AG10803 (cell line): ENCODE measurements at places on chromosomes 3 and 15.

GRCh38 chr3:128931046-128931445 lies 51.6 kb downstream of the ACAD9 start:
- no peak for DNase-seq

GRCh38 chr3:172125963-172126457 lies 86.6 kb downstream of the FNDC3B start:
- DNase-seq = peak; percentile 82

DNA sequence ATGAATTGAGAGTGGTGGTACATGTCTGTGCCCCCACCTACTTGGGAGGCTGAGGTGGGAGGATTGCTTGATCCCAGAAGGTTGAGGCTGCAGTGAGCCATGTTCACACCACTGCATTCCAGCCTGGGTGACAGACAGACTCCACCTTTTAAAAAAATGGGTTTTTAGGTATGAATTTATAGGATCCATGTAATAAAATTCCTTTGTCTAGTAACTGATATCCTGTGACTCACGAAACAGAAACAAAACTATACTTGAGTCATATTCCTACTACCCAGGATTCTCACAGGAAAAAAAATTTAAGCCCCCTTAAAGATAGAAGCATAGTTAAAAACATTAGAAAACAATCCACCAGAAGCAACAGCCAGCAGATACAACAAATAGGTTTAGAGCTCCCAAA lies 10.0 kb upstream of the CRTC3 start:
- DNase-seq = peak; percentile 21

DNA sequence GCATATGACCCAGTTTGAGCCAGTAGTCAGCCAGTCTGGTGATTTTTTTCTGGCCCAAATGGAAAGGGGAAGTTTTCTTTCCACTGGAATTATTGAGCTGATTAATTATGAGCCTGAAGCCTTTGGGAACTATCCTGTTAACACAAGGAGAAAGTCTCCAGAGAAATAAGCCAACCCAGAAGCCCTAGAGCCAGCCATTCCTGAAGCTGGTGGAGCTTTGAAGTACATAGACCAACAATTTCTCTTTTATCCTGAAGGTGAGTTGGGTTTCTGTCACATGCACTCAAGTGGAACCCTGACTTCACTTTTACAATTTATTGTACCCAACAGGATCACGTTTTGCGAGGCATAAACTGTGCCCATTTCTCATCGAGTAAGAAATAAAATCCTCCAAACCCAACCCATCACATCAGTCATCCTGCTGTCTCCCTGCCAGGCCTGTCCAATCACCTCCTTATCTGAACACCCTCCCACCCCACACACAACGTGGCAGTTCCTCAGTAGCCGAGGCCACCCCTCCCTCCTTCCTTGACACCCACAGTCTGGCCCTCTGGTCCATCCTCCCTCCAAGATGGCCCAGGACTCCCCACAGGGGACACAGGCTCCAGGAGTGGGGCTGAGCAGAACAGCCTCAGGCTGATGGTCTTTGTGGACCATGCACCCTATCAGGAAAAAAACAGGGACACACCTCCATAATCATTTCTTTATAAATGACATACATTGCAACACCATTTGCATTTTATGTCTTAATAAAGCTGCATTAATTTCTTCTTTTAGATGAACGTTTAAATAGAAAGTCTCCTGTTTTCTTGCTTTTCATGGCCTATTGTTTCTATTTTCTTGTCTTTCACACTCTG lies 55.7 kb upstream of the GATA2 start:
- peak; percentile 6 for DNase-seq

DNA sequence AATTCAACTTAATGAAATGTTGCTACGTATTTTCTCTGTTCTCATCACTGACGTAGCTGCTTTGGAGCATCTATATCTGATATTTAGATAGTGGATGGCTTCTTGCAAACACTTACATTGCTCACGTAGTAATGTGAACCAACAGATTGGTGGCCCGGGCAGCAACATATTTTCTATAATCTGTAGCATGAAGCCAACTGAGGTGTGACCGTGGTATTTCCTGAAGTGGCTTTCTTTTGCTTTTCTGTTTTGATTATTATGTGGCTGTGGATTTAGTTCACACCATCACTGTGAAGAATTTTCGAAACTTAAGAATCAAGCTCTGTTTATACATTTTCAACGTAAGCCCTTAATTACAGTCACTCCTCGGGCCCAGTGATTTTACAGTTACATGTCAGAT lies 288.5 kb downstream of the LPP start:
- no peak for DNase-seq

GRCh38 chr15:62462268-62462667 lies 297.2 kb upstream of the C2CD4B start:
- peak; percentile 51 for DNase-seq

GRCh38 chr3:194431554-194431953 lies 32.5 kb upstream of the GP5 start:
- no peak for DNase-seq

- peak; percentile 8 for DNase-seq
These were observed 144.7 kb upstream of the IQSEC1 start for GRCh38 chr3:13217736-13218540.

- DNase-seq = no peak
These were observed 31.8 kb downstream of the PCOLCE2 start for GRCh38 chr3:142857056-142857455.

DNA sequence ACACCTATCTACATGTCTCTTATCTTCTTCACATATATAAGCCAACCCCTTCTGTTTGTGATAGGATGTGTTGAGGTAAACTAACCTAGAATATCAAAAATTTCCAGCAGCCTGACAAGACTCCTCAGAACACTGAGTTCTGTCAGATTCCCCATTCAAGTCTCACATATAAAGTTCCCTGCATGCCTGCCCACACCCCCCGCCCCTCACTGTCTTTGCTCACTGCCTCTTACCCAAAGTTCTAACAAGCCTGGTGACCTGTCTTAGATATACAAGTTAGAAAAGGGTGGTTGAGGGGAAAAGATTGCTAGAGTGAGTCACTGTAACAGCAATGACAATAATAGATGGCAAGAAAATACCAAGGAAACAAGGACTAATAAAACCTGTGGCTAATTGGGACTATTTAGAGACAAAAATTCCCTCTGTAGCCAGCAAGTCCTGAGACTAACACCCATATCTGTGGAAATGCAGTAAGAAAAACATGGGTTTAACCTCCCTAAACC lies 40.1 kb downstream of the FBXO22 start:
- no peak for DNase-seq

DNA sequence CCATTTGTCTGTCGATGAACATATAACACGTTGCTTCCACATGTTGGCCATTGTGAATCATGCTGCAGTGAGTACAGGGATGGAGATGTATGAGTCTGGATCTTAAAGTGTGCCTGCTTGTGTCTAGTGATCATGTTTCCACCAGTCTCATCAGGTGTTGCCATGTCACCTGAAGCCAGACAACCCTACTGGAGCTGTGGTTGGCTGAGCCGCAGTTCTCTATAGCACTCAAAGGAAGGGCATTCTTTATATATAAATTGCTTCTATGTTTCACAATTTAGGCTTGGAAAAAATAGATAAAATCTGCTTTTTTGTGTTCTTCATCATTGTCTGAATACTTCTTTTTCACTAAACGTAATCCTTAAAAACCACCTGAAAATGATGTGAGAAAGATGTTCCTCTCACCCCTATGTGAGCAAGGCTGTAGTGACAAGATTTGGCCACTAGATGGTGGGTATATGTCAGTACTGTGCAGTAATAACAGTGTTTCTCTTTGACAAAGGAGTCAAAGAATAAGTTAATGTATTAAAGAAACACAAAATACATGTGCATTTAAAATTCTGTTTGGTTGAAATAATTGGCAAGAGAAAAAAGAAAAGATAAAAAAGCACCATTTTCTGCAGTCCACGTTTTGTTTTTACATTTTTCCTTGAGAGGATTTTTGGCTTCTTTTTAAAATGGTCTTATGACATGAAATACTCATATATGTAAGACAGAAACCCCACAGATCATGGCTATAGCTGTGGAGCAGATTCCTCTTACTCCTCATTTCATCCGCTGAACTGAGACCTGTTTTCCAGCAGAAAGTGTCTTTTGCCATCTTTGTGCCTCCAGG lies 394.5 kb upstream of the DPPA4 start:
- peak; percentile 68 for DNase-seq

- peak; percentile 80 for DNase-seq
These were observed 154.3 kb upstream of the BHLHE40 start for GRCh38 chr3:4824926-4825325.

DNA sequence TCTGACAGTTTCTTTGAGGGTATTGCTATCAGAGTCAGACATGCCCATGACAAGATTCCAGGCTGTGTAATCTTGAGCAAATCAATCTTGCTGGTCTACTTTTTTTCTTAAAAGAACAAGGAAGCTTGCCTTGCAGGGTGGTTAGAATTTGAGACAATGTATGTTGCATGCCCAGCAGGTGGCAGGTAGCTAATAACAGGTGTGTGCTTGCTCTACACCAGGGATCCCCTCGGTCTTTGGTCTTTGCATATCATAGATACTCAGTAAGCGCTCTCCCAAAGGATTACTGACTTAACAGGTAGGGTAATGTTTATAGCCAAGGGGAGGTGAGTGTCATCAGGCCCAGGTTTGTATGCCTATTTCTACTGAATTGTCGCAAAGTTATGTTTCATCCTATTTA lies 37.3 kb downstream of the CACNA1D start:
- DNase-seq = no peak

GRCh38 chr3:135559802-135560201 lies 405.7 kb upstream of the PPP2R3A start:
- no peak for DNase-seq

DNA sequence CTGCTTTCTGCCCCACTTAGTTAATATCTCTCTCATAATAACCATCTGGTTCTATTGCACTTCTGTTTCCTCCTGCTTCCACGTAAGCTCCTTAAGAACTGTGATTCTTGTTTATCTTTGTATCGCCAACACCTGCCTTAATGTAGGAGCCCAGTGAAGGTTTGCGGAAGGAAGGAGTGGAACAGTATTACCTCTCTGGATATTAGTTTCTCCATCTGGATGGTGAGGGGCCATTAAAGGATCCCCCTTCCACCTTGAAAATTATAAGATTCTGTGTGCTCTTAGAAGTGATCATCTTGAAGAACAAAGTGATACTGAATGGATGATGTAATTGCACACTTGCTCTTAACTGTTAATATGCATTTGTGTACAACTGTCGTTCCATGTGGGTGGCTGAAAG lies 2.2 kb downstream of the CHRNA5 start:
- DNase-seq = no peak

- peak; percentile 53 for DNase-seq
These were observed 790 bp downstream of the RAB5A start for GRCh38 chr3:19947549-19948225.

DNA sequence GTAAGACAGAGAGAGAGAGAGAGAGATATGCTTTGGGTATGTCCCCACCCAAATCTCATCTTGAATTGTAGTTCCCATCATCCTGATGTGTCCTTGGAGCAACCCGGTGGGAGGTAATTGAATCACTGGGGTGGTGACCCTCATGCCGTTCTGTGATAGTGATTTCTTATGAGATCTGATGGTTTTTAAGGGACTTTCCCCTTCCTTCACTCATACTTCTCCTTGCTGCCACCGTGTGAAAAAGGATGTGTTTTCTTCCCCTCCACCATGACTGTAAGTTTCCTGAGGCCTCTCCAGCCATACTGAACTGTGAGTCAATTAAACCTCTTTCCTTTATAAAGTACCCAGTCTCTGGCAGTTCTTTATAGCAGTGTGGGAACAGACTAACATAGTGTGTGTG lies 60.3 kb downstream of the EOMES start:
- DNase-seq = no peak

DNA sequence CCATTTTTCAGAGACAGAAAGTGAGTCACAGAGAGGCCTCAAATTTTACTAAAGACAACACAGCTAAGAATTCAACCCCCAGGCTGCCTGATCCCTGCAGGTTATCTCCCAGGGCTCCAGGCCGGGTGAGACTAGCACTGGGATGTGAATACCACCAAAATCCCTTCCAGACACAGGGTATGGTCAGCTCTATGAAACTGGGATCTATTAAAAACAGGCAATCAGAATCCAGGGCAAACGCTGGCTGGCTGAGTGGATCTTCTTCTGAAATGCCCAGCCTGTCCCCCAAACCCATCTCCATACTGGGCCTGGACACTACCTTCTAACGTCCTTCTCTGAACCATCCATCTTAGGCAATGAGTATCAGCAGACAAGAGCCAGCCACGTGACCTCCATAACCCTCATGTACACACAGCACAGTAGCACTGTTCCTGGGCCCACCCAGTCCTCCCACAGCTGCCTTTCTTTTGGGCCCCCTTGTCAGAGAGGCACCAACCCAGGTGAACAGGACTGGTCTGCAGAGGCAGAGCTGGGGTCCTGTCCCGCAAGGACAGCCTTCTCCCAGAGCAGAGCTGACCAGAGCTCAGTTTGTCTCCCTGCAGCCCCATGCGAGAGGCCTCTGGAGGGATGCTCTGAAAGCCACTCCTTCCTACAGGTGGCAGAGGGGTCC lies 1.9 kb downstream of the RAB6B start:
- no peak for DNase-seq
